ENCODE measurements at places on chromosomes 12 and 14. TPM values are rescaled to one million over a fixed set of nuclear protein-coding genes. Genes with fewer than 3 reads are reported as not detected.

Gene TMEM121
- total RNA-seq: 6.6 TPM

Gene WIF1
- total RNA-seq: not detected

Gene ANG
- total RNA-seq: 0.70 TPM

Gene PPP4R4
- total RNA-seq: 0.52 TPM

Gene CAPZA3
- not detected for total RNA-seq

Gene IKBIP
- total RNA-seq: 9.9 TPM

Gene TAS2R9
- not detected for total RNA-seq

Gene ACSS3
- total RNA-seq: not detected

Gene LBHD2
- not detected for total RNA-seq

Gene AVPR1A
- not detected for total RNA-seq

Gene OAS3
- 16.8 TPM for total RNA-seq

Gene ZFP36L1
- 201 TPM for total RNA-seq

Gene KRT3
- not detected for total RNA-seq

Gene KRT82
- total RNA-seq: not detected

Gene CNIH1
- total RNA-seq: 51.1 TPM

Gene SLC24A4
- total RNA-seq: not detected

Gene SLC25A47
- not detected for total RNA-seq

Gene KRT6A
- not detected for total RNA-seq

Gene CMA1
- not detected for total RNA-seq

Gene C14orf132
- total RNA-seq: 4.6 TPM

Gene CCNK
- total RNA-seq: 82.8 TPM

Gene TMEM179
- not detected for total RNA-seq

Gene MYRFL
- not detected for total RNA-seq

Gene PRH2
- not detected for total RNA-seq

Gene OR4E1
- total RNA-seq: 0.13 TPM

Gene GALNT4
- total RNA-seq: 7.3 TPM

Gene MUCL1
- total RNA-seq: not detected

Gene ACVRL1
- total RNA-seq: not detected

Gene NGB
- not detected for total RNA-seq

Gene IFNG
- not detected for total RNA-seq

Gene SLC6A12
- total RNA-seq: not detected

Gene CFAP251
- 0.82 TPM for total RNA-seq

Gene SLC11A2
- 70.2 TPM for total RNA-seq

Gene APOLD1
- total RNA-seq: 2.5 TPM

Gene ERBB3
- 26.0 TPM for total RNA-seq

Gene PSME2
- total RNA-seq: 129 TPM

Gene METAP2
- total RNA-seq: 68.3 TPM

Gene LPAR5
- 18.9 TPM for total RNA-seq

Gene A2M
- 1.5 TPM for total RNA-seq

Gene RILPL2
- total RNA-seq: 3.3 TPM

Gene NR1H4
- not detected for total RNA-seq

Gene ZNF891
- total RNA-seq: 7.0 TPM

All from naive thymus-derived CD8-positive, alpha-beta T cell (primary cell).